ENCODE measurements at places on chromosomes 1 and 21. TPM values are rescaled to one million over a fixed set of nuclear protein-coding genes. Genes with fewer than 3 reads are reported as not detected.

- DNase-seq, result peak; percentile 46
Measured at GRCh38 chr1:233790662-233791371, 113.7 kb upstream of the SLC35F3 start.

DNA sequence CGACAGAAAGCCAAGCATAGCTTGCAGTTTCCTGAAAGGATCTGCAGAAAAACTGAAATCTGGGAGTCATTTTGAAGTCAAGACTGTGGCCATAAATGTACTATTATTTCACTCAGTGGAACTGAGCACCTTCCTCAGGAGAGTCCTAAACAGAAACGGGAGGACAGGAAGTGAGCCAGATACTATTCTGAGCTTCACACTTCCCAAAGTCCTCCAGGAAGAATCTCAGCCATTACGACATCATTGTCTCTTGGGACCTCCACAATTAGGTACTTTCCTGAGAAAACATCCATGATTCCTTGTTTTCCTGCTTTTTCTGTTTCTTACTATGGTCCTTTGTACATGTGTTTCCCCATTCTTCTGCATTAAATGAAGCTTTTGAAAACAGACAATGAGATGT, 299.2 kb upstream of the USP25 start:
- DNase-seq, result no peak

DNA sequence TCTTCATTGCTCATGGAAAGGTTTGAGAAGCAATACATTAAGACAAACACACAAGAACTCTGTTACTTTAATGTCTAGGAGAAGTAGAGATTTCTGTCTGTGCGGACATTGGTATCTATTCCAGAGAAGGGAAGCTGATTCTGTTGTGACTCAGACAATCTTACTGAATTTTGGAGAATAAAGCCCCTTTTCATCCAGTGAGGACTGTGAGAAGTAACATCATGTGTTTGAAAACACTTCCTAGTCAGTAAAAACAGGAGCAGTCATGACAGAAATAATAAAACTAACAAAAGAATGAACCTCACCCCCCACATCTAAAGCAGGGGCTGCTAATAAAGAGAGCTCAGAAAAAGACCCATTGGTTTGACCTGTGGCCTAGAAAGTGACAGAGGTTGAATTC, 46.6 kb downstream of the NEK7 start:
- no peak for DNase-seq

The FCRL6 gene
- 0.33 TPM for total RNA-seq

Measured in thymus (tissue), 14 donors.